ENCODE measurements at places on chromosomes 4 and X.

GRCh38 chr4:131093303-131093702 lies 1997.4 kb downstream of the C4orf33 start:
- DNase-seq: peak; percentile 10

DNA sequence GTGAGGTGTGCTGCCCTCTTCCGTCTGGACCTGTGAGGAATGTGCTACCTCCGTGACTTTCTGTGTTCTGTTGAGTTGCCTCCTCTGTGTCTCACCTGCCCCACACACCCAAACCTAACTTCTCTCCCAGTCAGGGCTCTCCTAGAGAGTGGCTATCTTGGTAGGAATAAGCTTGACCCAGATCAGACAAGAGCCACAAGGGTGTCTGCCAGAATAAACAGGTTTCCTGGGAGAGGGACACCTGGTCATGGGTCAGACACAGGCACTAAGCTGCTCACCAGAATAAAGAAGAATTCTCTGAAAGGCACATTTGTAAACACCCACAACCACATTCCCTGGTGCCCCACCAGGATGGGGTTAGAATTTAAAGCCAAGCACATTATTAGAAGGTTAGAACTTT lies 11.1 kb downstream of the ZNF182 start:
- DNase-seq: no peak

DNA sequence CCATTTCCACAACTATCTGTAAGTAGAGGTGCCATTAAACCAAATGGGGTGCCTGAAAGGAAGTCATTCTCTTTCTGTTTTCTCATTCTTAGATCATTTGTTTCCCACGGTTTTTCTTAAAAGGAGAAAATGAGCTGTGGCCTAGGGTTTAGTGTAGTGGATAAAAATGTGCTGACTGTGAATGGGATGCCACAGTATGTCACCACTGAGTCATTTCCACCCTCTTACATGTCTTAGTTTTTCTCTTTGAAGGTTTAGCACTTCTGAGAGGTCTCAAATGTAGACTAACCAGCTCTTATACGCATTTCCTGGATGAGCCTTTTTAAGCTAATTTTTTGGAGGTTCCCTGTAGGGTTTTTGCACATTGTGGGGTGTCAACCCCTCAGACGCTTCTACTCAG lies 244.5 kb upstream of the SPANXN1 start:
- no peak for DNase-seq

- no peak for DNase-seq
Measured at GRCh38 chr4:70619288-70619687, 9.3 kb upstream of the ENAM start.

- DNase-seq: no peak
Measured at GRCh38 chrX:29687687-29688086, 527.7 kb upstream of the MAGEB2 start.

GRCh38 chrX:115897956-115898355 lies 272.6 kb upstream of the AGTR2 start:
- DNase-seq: no peak

DNA sequence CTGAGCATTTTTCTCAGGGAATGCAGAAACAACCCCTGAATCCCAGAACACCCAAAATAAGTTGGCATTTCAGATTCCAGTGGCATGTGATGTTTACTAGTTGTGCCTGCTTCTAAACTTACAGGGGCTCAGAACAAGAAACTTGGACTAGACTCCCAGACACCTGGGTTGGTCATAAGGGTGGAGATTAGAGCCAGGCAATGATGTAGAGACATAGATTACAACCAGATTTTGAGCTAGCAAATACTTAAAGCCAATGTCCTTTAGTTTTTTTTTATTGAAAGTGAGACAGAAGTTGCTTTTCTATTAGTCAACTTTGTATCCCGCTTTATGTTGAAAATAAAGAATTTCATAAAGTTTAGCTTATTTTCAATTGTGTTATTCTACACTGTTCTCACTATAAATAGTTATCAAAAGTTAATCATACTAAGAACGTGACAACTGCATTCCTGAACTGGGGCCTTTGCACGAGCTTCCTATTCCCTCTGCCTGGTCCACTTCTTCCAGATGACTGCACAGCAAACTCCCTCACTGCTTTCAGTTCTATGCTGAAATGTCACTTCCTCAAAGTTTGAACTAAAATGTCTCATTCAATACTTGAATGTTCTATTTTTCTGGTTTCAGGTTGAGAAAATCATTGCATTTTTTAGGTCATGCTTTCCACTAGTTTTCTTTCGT lies 224.7 kb upstream of the PPP1R2C start:
- no peak for DNase-seq

DNA sequence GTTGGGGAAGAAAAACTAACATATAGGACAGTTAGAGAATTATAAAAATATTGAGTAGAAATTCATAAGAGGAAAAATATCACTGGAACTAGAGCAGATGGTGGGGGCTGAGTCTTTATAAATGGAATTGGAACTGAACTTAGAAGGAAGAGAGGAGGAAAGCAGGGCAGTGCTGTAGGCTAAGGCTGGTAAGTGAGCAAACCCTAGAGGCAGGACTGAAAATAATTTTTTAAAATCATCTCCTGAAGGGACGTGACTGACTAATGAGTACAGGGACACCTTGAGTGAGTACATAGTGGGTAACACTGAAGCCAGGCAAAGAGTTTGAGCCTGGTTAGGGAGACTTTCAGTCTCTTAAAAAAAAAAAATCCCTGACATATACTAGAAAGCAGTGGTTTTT lies 63.3 kb downstream of the GALNT7 start:
- no peak for DNase-seq
